ENCODE measurements at places on chromosomes 3 and 15. TPM values are rescaled to one million over a fixed set of nuclear protein-coding genes. Genes with fewer than 3 reads are reported as not detected.

DNA sequence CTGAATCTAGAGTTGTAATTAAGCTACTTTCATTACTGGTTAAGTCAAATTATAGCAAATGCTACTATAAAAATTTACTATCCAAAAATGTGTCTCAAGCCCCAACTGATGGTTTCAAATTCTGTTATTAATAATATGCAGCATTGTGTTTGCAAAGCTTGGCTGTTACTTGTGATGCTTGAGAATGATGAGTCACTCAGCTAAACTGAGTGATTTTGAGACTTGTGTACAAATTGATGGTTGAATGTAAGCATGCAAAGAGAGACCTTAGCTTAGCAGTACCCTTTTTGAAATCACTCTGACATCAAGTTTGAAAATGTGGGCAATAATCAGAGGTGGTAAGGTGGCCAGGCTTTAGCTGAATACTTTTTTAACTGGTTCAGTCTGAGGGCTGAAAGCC, 27.6 kb downstream of the OPA1 start:
- no peak for DNase-seq

GRCh38 chr3:134362670-134363380, 11.4 kb downstream of the AMOTL2 start:
- DNase-seq, result no peak

The EPHA3 gene
- 6.4 TPM for polyA plus RNA-seq

The RYR3 gene
- 4.4 TPM for polyA plus RNA-seq

DNA sequence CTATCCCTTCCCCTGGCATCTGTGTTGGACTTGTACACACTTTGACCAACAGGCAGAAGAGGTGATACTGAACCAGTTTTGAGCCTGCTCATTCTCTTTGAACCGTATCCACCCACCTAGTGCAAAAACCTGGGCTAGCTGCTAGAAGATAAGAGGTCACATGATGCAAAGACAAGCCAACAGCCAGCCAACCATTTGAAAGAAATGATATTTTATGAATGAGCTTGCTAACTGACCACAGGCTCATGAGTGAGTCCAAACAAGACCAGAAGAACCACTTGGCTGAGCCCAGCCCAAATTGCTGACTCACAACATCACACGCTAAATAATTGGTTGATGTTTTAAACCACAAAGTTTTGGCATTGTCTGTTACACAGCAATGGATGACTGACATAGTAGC, 74.0 kb upstream of the CTNNB1 start:
- DNase-seq, result no peak
